ENCODE measurements at places on chromosomes 11 and 22. TPM values are rescaled to one million over a fixed set of nuclear protein-coding genes. Genes with fewer than 3 reads are reported as not detected.

GRCh38 chr22:45499746-45500145 lies 2.9 kb upstream of the FBLN1 start:
- DNase-seq, result no peak

DNA sequence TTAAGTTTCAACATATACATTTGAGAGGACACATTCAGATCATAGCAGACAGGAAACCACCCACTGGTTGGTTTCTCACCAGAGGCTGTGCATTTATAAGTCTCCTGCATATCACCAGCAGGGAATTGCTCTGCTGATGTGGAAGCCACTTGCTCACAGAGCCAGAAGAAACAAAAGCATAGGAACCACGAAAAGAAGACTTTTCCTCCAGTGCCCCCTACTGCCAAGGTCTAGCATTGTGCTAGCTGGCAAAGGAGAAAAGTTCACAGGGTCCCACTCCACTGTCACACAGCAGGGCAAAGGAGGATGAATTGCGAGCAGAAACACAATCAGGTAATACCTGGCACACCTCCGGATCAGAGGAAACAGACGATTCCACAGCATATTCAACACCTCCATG lies 28.9 kb upstream of the ISX start:
- DNase-seq, result no peak

DNA sequence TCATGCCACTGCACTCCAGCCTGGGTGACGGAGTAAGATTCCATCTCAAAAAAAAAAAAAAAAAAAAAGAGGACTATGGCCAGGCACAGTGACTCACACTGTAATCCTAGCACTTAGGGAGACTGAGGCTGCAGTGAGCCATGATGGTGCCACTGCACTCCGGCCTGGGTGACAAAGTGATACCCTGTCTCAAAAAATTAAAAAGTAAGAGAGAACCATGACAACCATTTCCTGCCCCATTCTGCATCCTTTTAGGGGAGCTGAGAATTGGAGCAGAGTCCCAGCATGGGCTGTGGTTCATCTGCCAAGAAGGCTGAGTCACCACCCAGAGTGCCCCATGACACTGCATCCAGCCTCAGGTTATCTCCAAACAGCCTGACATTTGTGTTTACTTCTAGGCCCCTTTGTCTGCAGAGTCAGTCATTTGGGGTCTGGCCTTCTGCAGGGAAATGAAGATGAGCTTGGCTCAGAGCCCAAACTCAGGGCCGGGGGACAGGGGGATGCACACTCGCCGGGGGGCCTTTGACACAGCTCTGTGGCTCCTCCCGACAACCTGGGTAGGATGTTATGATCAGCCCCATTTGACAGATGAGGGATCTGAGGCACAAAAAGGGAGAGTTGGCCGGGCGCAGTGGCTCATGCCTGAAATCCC lies 4.7 kb downstream of the CSDC2 start:
- no peak for DNase-seq

The RAPSN gene
- polyA plus RNA-seq, result 84.7 TPM

The OVOL1 gene
- not detected for polyA plus RNA-seq

Data from muscle of back (tissue), 13 donors.